ENCODE measurements at places on chromosomes 11 and 22. TPM values are rescaled to one million over a fixed set of nuclear protein-coding genes. Genes with fewer than 3 reads are reported as not detected.

The CLNS1A gene
- total RNA-seq, result 176 TPM

DNA sequence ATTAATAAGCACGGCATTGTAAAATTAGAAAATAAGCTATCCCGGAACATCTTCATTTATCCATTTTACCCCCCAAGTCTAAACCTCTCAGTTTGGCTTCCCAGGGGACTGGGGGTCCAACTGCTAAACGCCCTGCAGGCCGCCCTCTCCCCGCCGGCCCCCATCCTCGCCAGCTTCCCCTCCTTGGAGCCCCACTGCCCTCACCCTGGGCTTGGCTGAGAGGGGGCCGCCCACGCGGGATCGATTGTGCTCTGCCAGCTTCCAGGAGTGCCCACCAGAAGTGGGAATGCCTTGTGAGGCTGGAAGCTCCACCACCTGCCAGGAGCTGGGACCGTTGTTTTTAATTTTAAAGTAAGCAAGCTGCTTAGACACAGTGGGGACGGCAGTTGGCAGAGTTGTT, 353.5 kb downstream of the TBC1D22A start:
- no peak for DNase-seq
- H3K27me3 ChIP-seq, result no peaks in the 10 kb centered on the region
- no peaks in the 10 kb centered on the region for H3K36me3 ChIP-seq
- H3K27ac ChIP-seq, result no peak overlapping the region

DNA sequence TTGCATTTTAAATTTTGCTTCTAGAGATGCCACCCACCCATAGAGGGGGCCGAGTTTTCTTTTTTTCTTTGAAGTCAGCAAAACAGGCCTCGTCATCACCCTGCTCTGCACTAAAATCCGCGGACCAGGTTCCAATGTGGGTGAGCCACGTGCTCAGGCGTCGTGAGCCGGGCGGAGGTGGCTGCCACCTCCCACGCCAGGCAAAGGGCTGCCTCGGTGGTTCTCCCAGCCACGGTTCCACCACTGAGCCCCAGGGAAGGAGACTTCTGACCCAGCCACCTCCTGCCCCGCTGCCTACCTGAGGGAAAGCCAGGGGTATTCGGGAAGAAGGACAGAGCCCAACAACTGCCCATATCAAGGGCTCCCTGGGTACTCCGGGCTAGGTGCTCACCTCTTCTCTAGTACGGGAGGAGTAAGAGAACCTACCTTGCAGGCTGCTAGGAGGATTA, 45.3 kb downstream of the MN1 start:
- no peak for DNase-seq
- H3K27ac ChIP-seq, result no peak overlapping the region
- H3K36me3 ChIP-seq, result no peaks in the 10 kb centered on the region

The APOBEC3H gene
- total RNA-seq, result 0.47 TPM

The MRGPRX2 gene
- not detected for total RNA-seq

GRCh38 chr11:89267660-89268302, 90.1 kb downstream of the TYR start:
- no peaks in the 10 kb centered on the region for H3K36me3 ChIP-seq
- H3K27me3 ChIP-seq, result no peaks in the 10 kb centered on the region
- H3K4me3 ChIP-seq, result no peak overlapping the region
- no peak overlapping the region for H3K27ac ChIP-seq

DNA sequence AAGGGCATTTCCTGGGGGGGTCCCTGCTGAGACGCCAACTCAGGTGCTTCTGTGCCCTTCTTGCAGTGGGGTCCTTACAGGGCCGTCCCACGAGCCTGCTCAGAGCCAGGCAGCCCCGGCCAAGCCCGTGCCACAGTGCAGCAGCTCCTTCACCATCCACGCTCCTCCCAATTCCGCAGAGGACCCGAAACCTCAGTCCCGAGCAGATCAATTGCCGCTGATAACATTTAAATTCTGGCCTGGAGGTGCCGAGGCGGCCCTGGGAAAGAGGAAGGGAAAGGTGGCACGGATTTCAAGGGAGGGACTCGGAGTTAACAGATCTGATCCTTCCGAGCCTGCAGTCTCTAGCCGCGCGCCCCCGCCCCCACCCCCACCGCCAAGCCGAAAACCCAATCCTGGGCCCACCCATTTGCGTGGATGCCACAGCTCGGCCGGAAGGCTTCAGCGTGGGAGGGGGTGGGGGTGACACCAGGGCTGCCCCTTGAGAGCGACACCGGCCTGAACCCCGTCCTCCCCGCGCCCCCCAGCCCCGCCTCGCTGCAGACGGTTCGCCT, 32.3 kb upstream of the JAM3 start:
- H3K4me3 ChIP-seq, result peak overlapping the region; percentile 86
- peaks cover 3% of the 10 kb centered on the region for H3K4me1 ChIP-seq
- DNase-seq, result no peak
- no peaks in the 10 kb centered on the region for H3K36me3 ChIP-seq
- H3K27me3 ChIP-seq, result peaks cover 2% of the 10 kb centered on the region

GRCh38 chr22:16953206-16954059, 54.6 kb downstream of the GAB4 start:
- no peak overlapping the region for H3K4me3 ChIP-seq
- no peak overlapping the region for H3K27ac ChIP-seq
- no peaks in the 10 kb centered on the region for H3K36me3 ChIP-seq
- 0 out of 2 replicates have a peak, but pooled peaks cover 3% of the 10 kb centered on the region for H3K27me3 ChIP-seq

GRCh38 chr11:94853836-94854235, 85.7 kb downstream of the AMOTL1 start:
- no peak overlapping the region for H3K4me3 ChIP-seq
- no peak for DNase-seq
- H3K27ac ChIP-seq, result no peak overlapping the region
- peaks cover 15% of the 10 kb centered on the region for H3K36me3 ChIP-seq
- no peaks in the 10 kb centered on the region for H3K4me1 ChIP-seq

The ACR gene
- not detected for total RNA-seq

The RCOR2 gene
- total RNA-seq, result 80.1 TPM

- no peak overlapping the region for H3K27ac ChIP-seq
- no peak overlapping the region for H3K4me3 ChIP-seq
- H3K27me3 ChIP-seq, result no peaks in the 10 kb centered on the region
- no peaks in the 10 kb centered on the region for H3K36me3 ChIP-seq
These were observed 20.4 kb upstream of the TTC12 start for GRCh38 chr11:113293936-113294335.

- H3K4me3 ChIP-seq, result no peak overlapping the region
- DNase-seq, result no peak
These were observed 34.2 kb downstream of the DDX10 start for GRCh38 chr11:108698844-108699642.

DNA sequence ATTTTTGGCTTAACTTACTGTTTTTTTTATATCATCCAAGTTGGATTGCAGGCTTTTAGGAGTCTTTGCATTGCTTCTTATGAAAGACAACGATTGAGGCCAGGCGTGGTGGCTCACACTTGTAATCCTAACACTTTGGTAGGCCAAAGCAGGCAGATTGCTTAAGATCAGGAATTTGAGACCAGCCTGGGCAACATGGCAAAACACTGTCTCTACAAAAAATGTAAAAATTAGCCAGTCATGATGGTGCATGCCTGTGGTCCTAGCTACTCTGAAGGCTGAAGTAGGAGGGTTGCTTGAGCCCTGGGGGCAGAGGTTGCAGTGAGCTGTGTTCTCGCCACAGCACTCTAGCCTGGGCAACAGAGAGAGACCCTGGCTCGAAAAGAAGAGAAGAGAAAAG, 56.6 kb downstream of the BID start:
- H3K4me3 ChIP-seq, result no peak overlapping the region
- DNase-seq, result no peak
- H3K36me3 ChIP-seq, result no peaks in the 10 kb centered on the region
- no peak overlapping the region for H3K27ac ChIP-seq
- H3K4me1 ChIP-seq, result no peaks in the 10 kb centered on the region

DNA sequence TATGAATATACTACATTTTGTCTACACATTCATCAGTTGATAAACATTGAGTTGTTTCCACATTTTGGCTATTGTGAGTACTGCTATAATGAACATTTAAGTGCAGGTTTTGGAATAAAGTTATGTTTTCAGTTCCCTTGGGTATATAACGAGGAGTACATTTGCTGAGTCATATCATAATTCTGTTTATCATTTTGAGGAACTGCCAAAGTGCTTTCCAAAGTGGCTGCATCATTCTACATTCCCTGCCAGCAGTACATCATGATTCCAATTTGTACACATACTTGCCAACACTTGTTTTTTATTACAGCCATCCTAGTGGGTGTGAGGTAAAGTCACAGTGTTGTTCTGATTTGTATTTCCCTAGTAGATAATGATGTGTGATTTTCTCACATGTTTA, 1458.6 kb upstream of the TENM4 start:
- H3K4me3 ChIP-seq, result no peak overlapping the region
- no peaks in the 10 kb centered on the region for H3K36me3 ChIP-seq
- DNase-seq, result no peak
- no peaks in the 10 kb centered on the region for H3K4me1 ChIP-seq

The RBMXL2 gene
- total RNA-seq, result not detected

The TNNI2 gene
- total RNA-seq, result not detected

The ACAT1 gene
- total RNA-seq, result 30.4 TPM

GRCh38 chr22:46397951-46398350, 62.4 kb downstream of the TRMU start:
- H3K27me3 ChIP-seq, result no peaks in the 10 kb centered on the region
- no peaks in the 10 kb centered on the region for H3K4me1 ChIP-seq
- H3K27ac ChIP-seq, result no peak overlapping the region
- DNase-seq, result no peak
- no peaks in the 10 kb centered on the region for H3K36me3 ChIP-seq
- no peak overlapping the region for H3K4me3 ChIP-seq

GRCh38 chr22:28146401-28147314, 227.6 kb upstream of the PITPNB start:
- no peak overlapping the region for H3K4me3 ChIP-seq
- H3K27me3 ChIP-seq, result no peaks in the 10 kb centered on the region
- DNase-seq, result no peak
- H3K36me3 ChIP-seq, result no peaks in the 10 kb centered on the region

DNA sequence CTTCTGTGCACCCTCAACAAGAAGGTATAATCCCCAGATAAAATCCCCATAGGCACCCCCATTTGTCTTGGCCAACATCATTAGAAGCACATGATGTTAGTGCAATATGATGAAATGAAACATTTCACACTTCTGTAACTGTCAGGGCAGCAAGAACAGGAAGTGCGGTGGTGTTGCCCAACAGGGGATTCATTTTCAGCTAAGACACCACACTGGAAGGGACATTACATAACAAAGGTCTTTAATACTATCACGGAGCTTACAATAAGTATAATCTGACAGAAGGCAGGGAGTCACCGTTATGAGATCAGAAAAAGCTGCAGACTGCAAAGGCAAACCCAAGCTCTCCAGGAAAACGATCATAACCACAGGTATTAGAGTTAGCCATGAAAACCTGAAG, 2.0 kb downstream of the OR52W1 start:
- no peak for DNase-seq
- H3K4me1 ChIP-seq, result peaks cover 3% of the 10 kb centered on the region
- H3K36me3 ChIP-seq, result no peaks in the 10 kb centered on the region
- no peak overlapping the region for H3K4me3 ChIP-seq
- no peaks in the 10 kb centered on the region for H3K27me3 ChIP-seq
- no peak overlapping the region for H3K27ac ChIP-seq

DNA sequence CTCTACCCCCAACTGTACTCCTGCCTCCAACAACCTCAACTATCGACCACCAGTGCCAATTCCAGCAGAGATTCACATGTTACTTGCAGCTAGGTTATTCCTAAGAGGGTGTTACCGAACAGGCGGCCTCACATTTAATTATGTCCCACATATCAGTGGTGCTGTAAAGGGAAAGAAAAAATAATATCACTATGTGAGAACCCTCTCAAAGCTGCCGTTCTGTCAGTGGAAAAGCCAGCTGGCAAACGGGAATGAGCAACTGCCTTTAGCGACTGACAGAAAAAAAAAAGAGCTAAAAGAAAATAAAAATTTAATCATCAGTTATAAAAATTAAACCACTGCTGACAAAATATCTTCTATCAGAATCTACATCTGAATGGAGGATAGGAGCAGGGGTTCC, 270.8 kb upstream of the NARS2 start:
- H3K4me1 ChIP-seq, result no peaks in the 10 kb centered on the region
- H3K27ac ChIP-seq, result no peak overlapping the region
- H3K4me3 ChIP-seq, result no peak overlapping the region
- H3K27me3 ChIP-seq, result no peaks in the 10 kb centered on the region
- no peaks in the 10 kb centered on the region for H3K36me3 ChIP-seq
- DNase-seq, result no peak

DNA sequence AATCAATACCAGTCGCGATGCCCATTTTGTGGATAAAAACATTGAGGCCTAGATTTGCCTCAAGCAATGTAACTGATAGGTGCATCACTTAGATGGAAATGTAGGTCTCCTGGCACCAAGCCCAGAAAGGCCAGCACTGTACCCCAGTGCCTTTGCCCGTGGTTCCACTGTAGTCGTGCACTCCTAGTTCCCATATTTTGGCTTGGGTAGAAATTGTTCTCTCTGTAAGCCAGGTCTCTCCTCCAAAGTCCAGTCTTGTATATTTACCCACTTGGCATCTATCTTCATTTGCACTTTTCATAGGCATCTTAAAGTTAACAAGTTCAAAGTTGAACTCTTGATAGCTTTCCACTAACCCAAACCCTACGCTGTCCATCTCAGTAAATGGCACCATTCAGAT, 41.6 kb upstream of the DMC1 start:
- H3K27ac ChIP-seq, result no peak overlapping the region
- no peak for DNase-seq
- no peak overlapping the region for H3K4me3 ChIP-seq
- H3K27me3 ChIP-seq, result no peaks in the 10 kb centered on the region
- H3K36me3 ChIP-seq, result peaks cover 8% of the 10 kb centered on the region

GRCh38 chr11:77154381-77155081, 26.5 kb downstream of the MYO7A start:
- no peaks in the 10 kb centered on the region for H3K4me1 ChIP-seq
- no peak overlapping the region for H3K4me3 ChIP-seq
- DNase-seq, result no peak
- H3K27ac ChIP-seq, result no peak overlapping the region
- no peaks in the 10 kb centered on the region for H3K36me3 ChIP-seq
- no peaks in the 10 kb centered on the region for H3K27me3 ChIP-seq

The CTTN gene
- 207 TPM for total RNA-seq

DNA sequence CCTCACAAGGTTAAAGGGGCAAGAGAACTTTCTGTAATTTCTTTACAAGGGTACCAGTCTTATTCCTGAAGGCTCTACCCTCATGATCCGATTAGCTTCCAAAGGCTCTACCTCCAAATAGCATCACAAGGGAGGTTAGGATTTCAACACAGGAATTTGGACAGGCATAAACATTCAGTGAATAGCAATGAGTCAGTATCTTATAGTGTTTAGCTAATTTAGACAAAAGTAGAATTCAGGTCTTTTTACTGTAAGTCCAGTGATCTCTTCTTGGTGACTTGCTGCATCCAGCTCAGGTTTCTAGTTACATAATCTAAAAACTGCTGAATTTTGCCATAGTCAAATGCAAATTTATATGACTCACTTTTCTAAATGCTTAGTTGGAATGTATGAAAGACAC, 1995.6 kb upstream of the RAG2 start:
- no peaks in the 10 kb centered on the region for H3K27me3 ChIP-seq
- H3K36me3 ChIP-seq, result no peaks in the 10 kb centered on the region
- no peak for DNase-seq
- H3K4me1 ChIP-seq, result no peaks in the 10 kb centered on the region
- H3K4me3 ChIP-seq, result no peak overlapping the region
